ENCODE measurements at places on chromosomes 12 and 14. TPM values are rescaled to one million over a fixed set of nuclear protein-coding genes. Genes with fewer than 3 reads are reported as not detected.

The CISTR gene
- not detected for total RNA-seq

The SLC10A1 gene
- total RNA-seq: not detected

The EIF2S3B gene
- 1.6 TPM for total RNA-seq

The RBMS2 gene
- total RNA-seq: 2.4 TPM

The GARIN6 gene
- not detected for total RNA-seq

The ABCB9 gene
- 17.5 TPM for total RNA-seq

The CLEC14A gene
- total RNA-seq: 4.5 TPM

The FRS2 gene
- total RNA-seq: 55.4 TPM

GRCh38 chr14:106094654-106095189 lies 568.3 kb downstream of the TMEM121 start:
- DNase-seq: no peak

DNA sequence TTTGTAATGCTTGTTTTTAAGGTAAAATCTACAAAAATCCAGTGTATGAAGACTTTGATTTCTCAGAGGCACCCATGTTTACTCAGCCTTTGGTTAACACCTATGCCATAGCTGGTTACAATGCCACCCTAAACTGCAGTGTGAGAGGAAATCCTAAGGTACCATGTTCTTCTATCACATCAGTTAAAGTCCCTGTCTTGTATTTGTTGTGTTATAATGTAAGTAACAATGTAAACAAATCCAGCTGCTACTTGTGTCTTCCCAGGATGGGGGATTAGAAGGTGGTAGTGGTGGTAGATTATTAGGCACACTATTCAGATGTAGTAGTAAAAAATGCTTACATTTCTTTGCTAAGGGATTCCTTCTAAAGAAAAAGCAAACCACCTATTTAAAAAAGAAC lies 19.4 kb upstream of the CHPT1 start:
- DNase-seq: no peak

DNA sequence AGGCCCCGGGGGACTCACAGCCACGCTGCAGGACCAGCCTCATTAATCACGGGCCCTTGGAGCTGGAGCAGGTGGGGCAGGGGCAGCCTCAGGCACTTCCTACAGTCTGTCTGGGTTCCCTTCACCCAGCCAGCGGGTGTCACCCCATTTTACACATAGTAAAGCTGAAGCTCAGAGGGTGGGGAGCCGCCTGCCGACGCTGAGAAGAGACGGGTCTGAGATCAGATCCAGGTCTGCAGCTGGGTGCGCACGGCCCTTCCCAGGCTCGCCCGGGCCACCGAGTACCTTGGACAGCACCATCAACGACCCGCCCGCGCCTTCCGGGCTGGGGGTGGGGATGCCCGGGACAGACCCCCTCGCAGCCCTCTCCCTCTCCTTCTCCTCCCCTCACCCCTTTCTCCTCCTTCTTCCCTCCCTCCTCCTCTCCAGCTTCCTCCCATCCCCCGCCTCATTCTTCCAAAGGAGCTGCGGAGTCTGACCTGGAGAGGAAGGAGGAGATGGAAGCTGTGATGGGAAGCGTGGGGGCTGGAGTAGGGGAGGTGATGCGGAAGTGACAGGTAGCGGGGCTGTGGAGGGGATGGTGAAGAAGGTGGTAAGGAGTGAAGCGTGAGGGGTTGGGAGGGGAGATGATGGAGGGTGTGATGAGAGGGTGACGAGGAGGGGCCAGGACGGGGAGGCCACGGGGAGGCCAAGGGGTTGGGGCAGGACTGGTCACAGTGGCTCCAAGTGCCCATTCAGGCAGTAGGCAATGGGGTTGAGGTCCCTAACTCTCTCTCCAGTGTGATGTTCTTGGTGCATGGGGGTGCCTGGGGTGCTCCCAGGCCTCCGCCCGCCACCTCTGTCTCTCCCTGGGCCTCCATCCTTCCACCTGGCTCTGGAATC lies 8.8 kb downstream of the DTX1 start:
- no peak for DNase-seq

GRCh38 chr14:35050652-35051051 lies 4.6 kb downstream of the FAM177A1 start:
- no peak for DNase-seq

GRCh38 chr12:124992874-124993625 lies 395 bp upstream of the BRI3BP start:
- DNase-seq: no peak

DNA sequence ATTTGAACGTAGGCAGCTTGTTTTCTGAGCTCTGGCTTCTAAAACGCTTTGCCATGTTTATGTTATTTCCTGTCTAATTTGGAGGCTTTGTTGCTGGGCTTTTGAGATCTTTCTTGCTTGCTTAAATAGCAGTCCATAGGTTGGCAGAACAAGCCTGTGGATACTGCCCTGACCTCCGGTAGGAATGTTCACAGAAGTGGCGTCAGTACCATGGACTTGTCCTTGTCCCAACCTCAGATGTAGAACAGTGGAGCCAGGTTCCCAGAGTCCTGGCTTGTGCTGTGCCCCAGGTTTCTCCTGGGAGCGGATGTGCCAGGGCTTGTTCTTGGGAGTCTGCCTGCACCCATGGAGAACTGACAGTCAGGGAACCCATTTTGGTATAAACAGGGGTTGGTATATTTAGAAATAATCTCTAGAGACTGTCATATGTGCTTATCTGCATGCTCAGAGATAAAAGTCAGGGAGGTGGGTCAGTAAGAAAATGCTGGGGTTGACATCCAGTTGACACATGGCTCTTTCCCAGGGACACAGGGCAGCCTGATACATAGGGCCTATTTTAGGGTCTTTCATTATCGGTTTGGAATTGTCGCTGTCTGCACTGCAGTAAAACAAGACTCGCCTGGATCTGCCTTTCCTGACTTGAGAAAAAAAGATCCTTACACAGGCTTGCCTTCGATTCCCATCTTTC lies 22.9 kb downstream of the CACNA1C start:
- DNase-seq: no peak

DNA sequence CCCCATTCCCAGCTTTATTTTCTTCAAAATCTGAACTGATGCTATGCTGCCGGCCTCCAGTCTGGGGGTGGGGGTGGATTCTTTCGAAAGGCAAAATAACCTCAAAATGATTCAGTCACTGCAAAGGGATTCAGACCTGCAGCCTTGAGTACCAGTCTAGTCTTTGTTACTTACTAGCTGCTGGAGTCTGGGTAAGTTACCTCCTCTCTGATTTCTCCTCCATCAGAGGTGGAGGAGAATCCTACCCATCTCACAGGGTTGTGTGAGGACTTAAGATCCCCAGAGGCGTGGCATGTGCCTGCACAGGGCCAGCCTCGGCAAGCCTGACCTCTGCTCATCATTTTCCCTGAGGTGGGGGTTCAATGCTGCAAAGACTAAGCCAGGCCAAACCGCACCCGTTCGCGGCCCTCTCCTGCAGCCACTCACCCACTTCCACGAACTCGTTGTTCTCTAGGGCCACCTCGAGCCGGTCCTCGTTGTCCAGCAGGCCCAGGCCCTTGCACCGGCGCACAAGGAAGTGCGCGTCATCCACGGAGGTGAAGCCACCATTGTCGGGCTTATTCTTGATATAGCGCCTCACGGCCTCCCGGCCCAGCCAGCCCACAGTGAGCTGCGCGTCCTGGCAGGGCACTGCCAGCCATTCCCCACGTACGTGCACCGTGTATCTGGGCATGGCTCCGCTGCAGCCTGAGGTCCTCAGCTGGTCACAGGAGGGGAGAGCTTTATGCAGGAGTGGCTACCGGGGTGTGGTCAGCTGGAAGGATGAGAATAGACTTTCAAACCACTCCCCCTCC lies 709 bp downstream of the HAL start:
- DNase-seq: no peak

GRCh38 chr14:68158640-68159039 lies 339.1 kb downstream of the RAD51B start:
- DNase-seq: no peak

- DNase-seq: no peak
Observed at GRCh38 chr12:22731236-22731635, 106.3 kb downstream of the ETNK1 start.

DNA sequence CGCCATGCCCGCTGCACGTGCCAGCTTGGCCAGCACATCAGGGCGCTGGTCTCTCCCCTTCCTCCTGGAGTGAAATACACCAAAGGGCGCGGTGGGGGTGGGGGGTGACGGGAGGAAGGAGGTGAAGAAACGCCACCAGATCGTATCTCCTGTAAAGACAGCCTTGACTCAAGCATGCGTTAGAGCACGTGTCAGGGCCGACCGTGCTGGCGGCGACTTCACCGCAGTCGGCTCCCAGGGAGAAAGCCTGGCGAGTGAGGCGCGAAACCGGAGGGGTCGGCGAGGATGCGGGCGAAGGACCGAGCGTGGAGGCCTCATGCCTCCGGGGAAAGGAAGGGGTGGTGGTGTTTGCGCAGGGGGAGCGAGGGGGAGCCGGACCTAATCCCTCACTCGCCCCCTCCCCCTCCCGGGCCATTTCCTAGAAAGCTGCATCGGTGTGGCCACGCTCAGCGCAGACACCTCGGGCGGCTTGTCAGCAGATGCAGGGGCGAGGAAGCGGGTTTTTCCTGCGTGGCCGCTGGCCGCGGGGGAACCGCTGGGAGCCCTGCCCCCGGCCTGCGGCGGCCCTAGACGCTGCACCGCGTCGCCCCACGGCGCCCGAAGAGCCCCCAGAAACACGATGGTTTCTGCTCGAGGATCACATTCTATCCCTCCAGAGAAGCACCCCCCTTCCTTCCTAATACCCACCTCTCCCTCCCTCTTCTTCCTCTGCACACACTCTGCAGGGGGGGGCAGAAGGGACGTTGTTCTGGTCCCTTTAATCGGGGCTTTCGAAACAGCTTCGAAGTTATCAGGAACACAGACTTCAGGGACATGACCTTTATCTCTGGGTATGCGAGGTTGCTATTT lies 914 bp upstream of the CCND2 start:
- no peak for DNase-seq

GRCh38 chr14:98501836-98502235 lies 770.2 kb downstream of the BCL11B start:
- DNase-seq: no peak

GRCh38 chr14:80780500-80780899 lies 161.0 kb downstream of the CEP128 start:
- DNase-seq: no peak

DNA sequence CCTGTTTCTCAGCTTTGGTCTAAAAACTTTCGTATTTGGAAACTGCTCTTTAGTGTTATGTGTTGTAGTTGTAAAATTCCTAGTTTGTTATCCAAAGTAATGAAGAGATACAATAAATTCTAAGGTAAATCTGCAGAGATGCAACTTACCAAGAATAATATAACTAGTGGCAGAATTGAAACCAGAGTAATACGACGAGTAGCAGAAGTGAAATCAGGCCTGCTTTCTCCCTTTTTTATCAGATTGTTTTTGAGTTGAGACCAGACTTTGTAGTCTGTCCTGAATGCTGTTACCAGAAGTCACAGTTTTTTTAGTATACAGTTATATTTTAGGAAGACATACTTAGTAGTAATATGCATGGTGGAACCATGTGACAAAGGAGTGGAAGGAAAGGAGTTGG lies 12.5 kb downstream of the PAPOLA start:
- no peak for DNase-seq

DNA sequence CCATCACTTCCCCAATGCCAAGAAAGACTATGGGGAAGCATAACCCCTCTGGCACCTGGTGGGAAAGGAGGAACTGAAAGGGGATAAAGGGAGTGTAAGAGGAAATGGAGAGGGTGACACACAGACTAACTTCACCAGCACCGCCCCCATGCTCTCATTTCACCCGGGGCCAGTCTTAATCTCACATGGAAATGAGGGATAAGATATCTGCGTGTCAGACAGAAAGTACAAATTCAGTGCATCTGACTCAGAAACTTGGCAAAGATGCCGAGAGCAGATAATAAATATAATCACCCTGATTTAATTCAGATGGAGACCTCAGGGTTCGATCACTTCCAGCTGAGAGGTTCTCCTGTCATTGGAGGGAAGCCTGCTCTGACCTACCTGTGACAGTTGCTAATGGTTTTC lies 191.6 kb downstream of the DUSP6 start:
- no peak for DNase-seq

DNA sequence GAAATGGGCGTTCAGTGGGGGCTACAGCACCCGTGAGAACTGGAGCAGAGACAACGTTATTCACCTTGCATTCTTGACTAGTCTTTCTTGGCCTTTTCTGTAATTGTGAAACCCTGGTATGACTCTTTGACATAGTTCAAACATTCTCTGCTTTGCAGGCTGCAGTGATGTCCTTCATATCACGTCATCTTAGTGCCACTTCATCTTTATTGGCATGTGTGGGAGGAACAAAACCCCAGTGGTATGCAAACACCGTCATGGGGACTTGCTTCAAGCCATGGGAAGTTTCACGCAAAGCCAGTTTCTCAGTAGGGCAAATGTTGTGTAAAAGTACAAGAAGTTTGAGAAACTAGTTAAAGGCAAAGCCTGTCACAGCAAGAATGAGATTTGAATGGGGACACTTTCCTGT lies 20.2 kb upstream of the DUSP16 start:
- DNase-seq: no peak

GRCh38 chr12:132151766-132152410 lies 7.6 kb downstream of the NOC4L start:
- no peak for DNase-seq

GRCh38 chr14:100111931-100112704 lies 46.9 kb downstream of the EVL start:
- DNase-seq: no peak

DNA sequence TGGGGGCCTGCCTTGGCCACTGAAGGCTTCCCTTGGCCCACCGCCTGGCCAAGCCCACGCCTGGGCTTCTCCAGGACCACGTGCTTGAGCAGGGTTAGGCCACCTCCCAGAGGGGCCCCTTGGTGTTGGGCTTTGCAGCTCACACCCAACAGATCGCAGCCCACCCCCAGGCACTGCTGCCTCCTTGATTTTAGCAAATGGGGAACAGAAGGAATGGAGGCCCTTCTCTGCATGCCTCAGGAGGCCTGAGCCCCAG lies 23.3 kb downstream of the RAB35 start:
- no peak for DNase-seq

DNA sequence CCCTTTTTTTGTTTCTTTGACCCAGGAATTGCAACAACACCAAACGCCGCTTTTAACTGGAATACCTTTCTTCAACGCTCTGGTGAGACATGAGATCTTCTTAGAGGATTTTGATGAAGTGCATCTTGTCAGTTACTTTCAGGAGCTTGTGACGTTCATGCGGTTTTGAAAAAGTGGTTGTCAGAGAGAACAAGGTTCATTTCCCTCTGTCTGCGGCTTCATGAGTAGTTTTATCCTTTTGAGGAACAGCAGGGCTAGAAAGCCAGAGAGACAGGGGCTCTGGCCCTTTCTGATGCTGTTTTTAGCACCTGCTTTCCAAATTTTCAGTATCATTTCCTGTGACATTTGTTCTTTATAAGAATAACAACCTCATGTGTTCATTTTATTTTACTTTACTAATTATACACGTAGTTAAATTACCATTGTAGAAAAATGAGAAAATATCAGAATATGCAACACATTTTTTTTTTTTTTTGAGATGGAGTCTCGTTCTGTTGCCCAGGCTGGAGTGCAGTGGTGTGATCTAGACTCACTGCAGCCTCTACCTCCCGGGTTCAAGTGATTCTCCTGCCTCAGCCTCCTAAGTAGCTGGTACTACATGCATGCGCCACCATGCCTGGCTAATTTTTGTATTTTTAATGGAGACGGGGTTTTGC lies 61.8 kb downstream of the GLT1D1 start:
- DNase-seq: no peak

Measured in frontal cortex (tissue), 4 donors.